Left lobe of liver (tissue), 2 donors: ENCODE measurements at places on chromosomes 12 and 14. TPM values are rescaled to one million over a fixed set of nuclear protein-coding genes. Genes with fewer than 3 reads are reported as not detected.

- no peak for DNase-seq
Observed at GRCh38 chr12:91975891-91976290, 169.8 kb downstream of the BTG1 start.

DNA sequence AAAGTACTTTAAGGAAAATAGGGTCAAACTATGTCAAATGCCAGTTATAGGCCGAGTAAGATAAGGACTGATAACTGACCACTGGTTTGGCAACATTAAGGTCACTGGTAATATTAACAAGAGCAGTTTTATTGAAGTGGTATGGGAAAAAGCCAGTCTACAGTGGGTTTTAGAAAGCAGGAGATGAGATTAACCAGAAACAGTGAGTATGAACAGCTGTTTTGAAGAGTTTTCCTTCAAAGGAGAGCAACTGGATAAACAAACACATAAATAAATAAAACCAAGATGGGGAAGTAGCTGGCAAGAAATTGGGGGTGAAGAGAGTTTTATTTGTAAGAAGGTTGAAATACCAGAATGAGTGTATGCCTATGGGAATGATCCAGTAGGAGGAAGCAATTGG is 30.3 kb downstream of the KITLG start:
- DNase-seq = no peak

DNA sequence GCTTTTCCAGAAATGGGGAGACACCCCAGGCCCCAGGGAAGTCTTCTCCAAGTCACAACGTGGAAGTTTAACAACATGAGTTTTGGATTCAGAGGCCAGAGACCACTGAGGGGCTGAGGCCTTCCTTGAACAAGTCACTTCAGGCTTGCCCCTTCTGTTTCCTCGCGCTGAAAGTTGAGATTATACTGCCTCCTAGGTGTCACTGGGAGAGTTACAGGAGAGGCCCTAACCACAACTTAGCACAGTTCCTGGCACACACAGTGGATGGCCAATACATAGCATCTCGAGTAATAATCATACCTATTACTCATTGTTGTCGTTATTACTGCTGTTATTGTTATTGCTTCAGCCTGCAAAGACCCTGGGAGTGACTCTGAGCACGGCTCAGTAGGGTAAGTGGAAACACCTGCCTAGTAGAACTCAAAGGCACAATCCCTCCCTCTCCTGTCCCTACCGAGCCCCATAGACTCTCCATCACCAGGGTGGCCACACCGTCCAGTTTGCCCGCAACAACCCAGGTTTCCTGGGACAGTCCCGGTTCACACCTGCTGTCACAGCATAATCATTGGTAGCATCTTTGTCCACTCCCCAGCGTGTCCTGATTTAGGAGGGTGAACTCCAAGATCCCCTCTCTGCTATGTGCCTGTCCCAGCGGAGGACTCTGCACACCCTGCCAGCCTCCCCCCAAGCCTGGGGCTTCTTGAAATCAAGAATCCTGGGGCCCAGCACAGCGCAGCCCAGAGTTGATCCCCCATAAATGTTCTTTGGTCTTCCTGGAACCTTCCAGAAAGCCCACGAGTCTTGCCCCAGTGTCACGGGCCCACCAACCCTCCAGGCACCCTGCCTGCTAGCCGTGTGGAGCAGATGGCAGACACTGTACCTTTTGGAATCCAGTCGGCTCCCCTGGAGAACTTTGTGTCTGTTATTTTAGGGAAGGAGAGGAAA is 85.0 kb downstream of the SYNE3 start:
- DNase-seq = no peak

GRCh38 chr12:80485222-80485987 is 41.4 kb downstream of the PTPRQ start:
- DNase-seq = no peak

The SDR9C7 gene
- not detected for total RNA-seq
